Naive thymus-derived CD4-positive, alpha-beta T cell (primary cell): ENCODE measurements at places on chromosomes 16 and 17. TPM values are rescaled to one million over a fixed set of nuclear protein-coding genes. Genes with fewer than 3 reads are reported as not detected.

KRTAP4-11 gene
- polyA plus RNA-seq = not detected

PLCD3 gene
- polyA plus RNA-seq = not detected

DNA sequence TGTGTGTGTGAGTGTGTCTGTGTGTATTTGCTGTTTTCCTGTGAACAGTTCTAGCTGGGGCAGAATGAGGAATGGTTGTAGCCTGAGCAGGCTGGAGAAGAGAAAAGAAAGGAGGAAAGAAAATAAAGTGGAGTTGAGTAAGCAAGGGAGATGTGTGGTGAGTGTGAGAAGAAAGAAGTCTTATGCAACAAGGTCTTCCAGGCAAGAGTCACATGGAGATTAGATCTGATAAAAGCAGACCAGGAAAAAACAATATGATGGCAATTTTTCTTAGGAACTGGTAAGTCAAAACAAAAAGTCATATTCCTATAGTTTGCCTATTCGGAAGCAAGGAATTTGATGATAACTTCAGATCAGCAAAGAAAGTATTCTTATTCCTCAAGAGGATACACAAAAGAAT lies 125.0 kb downstream of the HS3ST3A1 start:
- no peak overlapping the region for H3K27ac ChIP-seq
- no peaks in the 10 kb centered on the region for H3K27me3 ChIP-seq
- DNase-seq = no peak
- H3K4me1 ChIP-seq = no peaks in the 10 kb centered on the region
- H3K4me3 ChIP-seq = no peak overlapping the region
- H3K36me3 ChIP-seq = no peaks in the 10 kb centered on the region

DNA sequence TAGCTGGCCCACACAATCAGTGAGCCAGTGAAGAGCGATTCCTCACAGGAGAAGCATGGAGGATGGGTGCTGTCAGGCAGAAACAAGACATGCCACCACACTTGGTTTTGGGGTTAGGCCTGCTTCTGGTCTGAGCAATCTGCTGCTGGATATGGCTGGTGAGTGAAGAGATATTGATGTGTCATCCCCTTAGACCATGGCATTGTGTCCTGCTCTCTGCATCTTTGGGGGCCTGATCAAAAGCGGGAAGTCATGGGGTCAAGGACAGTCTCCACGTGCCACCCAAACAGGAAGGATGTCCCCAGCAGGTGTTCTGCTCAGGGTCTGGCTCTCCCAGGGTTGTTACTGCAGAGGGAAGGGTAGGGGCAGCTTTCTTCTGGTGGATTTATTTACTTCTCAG lies 140.7 kb downstream of the PRKCB start:
- no peaks in the 10 kb centered on the region for H3K36me3 ChIP-seq
- H3K4me3 ChIP-seq = no peak overlapping the region
